ENCODE measurements at places on chromosomes 4 and X.

DNA sequence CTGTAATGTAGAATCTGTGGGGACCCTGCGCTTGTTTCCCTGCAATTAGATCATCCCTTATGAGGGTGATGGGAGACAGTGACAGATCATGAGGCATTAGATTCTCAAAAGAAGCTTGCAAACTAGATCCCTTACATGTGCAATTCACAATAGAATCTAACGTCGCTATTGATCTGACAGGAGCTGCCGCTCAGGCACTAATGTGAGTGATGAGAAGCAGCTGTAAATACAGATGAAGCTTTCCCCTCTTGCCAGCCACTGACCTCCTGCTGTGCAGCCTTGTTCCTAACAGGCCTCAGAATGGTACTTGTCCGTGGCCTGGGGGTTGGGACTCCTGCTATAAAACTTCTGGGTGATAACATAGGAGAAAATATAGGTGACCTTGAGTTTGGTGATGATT, 1076.8 kb downstream of the PDHA2 start:
- no peak for DNase-seq

DNA sequence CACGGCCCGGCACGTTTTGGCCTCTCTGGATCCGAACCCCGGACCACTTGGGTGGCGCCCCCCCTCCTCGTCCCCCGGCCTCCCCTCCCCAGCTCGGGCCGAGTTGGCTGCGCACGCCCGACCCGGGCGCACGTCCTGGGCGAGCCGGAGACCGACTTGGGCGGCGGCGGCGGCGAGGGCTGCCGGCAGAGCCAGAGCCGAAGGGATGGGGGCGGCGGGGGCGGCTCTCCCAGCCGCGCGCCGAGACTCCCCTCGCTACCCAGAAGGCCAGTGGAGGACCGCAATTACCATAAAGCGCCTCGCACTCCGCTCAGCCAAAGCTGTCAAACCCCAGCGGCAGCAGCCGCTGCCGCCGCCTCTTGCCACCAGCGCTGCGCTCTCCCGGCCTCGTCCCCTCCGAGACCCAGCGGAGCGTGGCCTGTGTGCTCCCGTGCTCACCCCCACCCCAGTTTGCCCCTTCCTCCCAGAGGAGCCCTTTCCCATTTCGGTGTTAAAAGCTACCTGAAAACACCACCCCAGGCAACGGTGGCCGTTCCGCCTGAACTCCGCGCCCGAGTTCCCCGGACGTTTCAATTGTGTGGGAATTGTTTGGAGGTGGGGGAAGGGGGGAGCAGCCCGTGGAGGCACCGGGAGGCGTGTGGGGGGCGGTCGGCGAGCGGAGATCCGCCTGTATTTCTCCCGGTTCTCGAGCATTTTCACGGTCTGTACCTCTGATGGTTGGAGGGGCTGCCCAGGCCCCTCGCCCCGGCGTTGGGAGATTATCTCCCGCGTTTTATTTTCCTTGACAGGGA, 701 bp upstream of the BCOR start:
- no peak for DNase-seq

- DNase-seq: no peak
These were observed 15.4 kb downstream of the CDKL5 start for GRCh38 chrX:18440835-18441234.

DNA sequence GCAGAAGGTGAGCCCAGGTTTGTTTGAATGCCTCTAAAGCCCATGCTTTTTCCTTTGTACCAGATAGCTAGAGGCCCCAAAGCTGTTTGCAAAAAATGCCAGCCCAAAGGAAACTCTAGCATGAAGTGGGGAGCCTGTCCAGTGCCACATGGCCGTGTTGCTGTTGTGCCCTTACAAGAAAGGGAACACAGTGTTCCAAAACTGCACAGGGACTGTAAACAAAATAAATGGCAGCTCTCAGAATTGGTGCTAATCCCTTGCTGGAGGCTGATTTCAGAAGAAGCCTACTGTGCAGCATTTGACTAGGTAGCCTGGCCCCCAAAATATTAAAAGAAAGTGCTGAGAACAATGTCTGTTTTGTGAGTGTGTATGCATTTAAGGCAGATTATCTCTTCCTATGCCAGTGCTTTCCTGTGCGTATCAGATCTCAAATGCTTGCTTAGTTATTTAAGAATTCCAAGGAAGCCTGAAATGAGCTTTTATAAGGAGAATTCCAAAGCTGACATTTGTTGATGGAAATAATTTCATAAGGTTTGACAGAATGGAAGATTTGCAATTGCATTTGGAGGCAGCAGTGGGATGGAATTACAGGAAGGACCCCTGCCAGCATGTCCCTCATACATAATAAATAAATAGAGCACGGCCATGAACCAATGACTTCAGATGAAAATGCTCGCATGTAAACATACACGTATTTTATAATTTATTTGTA, 115.7 kb downstream of the IRF2 start:
- no peak for DNase-seq

- no peak for DNase-seq
These were observed 100.2 kb downstream of the SCD5 start for GRCh38 chr4:82698412-82698811.

DNA sequence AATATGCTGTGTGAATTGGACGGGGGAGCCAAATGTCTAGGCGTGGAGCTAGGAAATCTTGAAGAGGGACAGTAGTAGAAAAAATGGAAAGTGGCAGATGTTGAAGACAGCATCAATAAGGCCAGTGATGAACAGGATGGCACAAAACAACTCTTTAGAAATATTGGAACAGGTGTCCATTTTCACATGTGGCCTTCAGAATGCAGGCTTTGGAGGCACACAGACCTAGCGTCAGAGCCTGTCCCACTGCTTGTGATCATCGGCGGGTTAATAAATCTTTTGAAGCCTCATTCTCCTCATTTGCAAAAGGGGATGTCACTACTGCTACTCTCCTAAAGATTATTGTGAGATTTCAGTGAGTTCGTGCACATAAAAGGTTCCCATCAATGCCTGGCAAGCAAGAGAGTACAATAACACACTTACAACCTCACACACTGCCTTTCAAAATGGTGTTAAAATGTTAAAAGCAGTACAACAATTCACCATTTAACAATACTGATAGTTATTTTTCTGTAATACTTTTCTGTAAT, 2.4 kb downstream of the PDLIM3 start:
- no peak for DNase-seq
